ENCODE measurements at places on chromosomes 1 and 21.

DNA sequence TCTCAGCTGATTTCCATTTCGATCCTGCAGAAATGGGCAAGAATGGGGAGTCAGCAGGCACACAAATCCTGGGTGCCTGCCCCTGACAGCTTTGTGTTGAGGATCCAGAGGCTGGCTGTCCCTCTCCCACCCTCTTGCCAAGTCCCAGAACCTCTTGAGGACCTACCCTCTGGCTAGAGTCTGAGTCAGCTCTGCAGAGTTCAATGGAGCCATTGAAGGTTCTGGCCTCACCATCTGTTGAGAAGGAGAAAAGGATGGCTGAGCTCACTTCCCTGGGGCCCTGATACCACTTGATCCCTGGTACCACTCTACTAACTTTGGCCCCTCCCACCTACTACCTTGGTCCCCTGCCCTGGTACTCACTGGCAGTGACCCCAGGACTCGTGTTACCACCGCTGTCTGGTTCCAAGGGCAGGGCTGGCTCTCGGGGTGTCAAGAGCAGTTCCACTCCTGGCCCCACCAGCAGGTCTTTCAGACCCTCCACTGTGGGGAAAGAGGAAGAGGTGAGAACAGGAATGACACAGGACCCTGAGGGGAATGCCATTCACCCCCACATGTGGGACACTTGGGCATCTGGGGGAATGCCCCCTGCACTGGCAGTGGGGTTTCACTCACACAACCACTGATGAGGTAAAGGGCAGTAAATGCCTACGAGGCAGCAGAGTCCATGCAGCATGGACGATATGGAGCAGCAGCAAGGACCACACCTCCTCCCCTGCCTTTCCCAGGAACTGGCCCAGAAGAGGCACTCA lies 10.5 kb downstream of the RXFP4 start:
- DNase-seq: no peak

- DNase-seq: no peak
Observed at GRCh38 chr1:3943806-3944577, 43.9 kb upstream of the C1orf174 start.

DNA sequence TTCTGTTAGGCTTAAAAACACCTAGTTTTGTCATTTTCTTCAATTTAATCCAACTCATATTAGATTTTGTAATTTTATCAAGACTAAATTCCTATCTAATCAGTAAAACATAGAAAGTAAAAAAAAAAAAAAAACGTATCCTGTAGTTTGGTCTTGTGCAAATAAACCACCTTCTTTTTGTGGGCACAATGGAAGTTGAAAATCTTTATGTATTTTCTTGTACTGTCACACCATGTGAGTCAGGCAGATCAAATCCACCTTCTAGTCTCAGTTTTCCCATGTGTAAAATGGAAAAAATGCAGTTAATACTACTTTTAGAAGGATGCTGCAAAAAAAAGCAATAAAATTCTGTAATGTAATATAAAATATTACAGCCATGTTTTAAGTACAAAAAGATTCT lies 129.8 kb downstream of the CYYR1 start:
- no peak for DNase-seq

DNA sequence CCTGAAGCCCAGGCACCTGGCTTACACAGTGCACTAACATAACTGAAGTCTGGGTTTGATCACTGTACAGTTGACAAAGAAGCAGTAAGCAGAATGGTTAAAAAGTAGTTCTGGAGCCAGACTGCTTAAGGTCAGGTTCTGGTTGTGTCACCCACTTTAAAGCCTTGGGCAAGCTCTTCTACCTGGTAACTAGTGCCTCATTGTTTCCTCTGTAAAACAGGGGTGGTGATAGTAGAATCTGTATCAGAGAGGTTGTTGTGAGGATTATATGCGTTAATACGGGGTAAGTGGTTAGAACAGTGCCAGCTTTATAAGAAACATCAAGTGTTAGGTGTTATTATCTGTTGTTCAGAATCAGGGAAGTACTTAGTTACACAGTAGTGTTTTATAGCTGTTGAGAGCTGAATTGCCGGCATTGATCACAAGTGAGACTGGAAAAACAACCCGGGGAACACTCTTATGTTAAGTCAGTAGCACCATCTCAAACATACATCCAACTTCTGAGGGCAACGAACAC lies 3.7 kb downstream of the BACH1 start:
- DNase-seq: no peak

GRCh38 chr21:24785033-24785432 lies 822.2 kb downstream of the MRPL39 start:
- no peak for DNase-seq

- no peak for DNase-seq
Observed at GRCh38 chr1:200423235-200423634, 13.4 kb upstream of the ZNF281 start.

DNA sequence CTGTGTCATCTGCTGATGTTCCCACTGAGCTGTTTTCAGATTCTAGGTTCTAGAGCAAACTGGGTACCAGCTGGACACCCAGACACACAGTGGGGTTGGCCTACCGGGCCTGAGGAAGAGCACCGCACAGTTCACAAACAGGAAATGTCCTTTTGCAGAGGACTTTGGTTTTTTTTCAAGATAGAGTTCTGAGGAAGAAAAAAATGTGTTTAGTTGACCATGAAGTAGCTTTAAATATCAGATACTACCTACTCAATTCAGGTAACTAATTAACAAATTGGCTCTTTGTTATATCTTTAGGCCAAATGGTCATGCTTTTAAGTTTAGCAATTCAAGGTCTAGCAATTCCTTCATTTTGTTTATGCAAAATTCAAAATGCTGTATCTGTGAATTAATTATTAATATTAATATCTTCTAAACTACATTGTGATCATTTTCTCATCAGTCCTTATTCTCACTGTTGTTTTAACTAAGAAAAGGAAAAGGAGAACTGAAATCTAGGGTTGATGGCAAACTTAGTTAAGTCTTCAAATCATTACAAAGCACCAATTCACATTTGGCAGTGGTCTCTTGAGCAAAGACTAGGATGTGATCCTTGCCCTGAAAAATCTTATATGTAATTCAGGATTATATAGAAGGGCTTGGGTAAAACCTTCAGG lies 17.2 kb upstream of the NCF2 start:
- DNase-seq: no peak

- DNase-seq: no peak
Observed at GRCh38 chr1:152761609-152762213, 3.9 kb downstream of the KPRP start.

GRCh38 chr1:185531838-185532237 lies 202.4 kb upstream of the HMCN1 start:
- no peak for DNase-seq

DNA sequence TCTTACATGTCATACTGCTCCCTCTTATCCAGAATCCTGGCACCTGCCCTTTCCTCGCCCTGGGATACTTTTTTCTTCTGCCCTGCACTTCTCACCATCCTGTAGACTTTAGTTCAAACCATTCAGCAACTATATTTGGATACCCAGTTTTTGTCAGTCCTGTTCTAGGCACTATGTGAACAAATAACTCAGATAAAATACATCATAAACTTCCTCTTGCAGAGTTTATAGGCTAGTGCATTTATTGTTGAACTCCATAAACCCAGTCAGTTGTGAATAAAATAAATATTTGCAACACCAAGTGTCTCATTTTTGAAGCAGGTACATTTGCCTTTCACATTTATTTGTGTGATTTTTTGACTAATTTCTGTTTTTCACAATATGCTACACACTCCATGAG lies 4.3 kb downstream of the LYPLAL1 start:
- DNase-seq: no peak

- DNase-seq: no peak
Observed at GRCh38 chr1:202162418-202163280, 2.2 kb upstream of the PTPN7 start.

DNA sequence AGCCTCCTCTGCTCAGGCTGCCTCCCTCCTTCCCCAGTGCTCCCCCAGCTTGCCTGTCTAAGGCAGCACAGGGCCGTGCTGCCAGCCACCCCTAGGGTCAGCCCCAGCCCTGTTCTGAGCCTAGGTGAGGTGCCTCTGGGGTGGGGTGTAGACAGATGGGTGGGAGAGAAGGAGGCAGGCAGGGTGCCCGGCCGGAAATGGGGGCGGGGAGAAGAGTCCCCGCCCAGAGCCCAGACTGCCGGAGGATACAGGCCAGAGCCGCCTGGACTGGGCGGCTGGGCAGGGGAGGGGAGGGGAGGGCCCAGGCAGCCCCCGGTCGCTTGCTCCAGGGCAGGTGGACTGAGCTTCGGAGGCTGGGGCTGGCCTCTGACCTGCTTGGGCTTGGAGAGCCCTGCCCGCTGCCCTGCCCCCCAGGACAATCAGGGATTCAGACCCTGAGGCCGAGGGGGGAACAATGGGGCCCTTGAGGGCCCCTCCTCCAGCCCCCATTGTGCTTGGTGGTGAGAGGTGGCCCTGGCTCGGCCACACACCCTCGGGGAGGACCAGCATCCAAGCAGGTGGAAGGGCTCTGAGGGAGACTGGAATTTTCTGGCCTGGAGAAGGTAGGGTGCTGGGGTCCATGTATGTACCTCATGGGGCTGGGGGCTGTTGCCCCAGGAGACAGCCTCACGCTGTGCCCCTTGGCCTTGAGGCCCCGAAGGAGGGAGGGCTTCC lies at the start of gene GJC2:
Gene GJC2, plus strand, starts transcription at position 525 of the 714 bp plus-strand sequence. CDS start 7,829 bp downstream, outside the sequence.
- no peak for DNase-seq

DNA sequence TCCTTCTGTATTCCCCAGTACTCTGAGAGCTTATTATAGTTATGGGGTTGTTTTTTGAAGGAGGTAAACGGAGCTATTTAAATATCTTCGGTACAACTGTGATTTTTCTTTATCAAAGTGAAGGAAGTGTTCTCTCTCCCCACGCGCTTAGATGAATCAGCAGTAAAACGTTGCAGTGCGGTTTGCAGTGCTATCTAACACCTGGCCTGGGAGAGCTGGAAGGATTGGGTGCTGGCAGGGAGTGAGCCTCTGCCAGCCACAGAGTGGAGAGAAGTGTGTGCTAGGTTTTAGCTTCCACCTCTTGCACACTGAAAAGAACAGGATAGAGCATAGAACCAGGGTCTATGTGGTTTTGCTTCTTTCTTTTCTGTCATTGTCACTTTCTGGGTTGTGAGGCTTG lies 165.9 kb downstream of the SDCCAG8 start:
- no peak for DNase-seq
